ENCODE measurements at places on chromosomes 7 and 10.

DNA sequence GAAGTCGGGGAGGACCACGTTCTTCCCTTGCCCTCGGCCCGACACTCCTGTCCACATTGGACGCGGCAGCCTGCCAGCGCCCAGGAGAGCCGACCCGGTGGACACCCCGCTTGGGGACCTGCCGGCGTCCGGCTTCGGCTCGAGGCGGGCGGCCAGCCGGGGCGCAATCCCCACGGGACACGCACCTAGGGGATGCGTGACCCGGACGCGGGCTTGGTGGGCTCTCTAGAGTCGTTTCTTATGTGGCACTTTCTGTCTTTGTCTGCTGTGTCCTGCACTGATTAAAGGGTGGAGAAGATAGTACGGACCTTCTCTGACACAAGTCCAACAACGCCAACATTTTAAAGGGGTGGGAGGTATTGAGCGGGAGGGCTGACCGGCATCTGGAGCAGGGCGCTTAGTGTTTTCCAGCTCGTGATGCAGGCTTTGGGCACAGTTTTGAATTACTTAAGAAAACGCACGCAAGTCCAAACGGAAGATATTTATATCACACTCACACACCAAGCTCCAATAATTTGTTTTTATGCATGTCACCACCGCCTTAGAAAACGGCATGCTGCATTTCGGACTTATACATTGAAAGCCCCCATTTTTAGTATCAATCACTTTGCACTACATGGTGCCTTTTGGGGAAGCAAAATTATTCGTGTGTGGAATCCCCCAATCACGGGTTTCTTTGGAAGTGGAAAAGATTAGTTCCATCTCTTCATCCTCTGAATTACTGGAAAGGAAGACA is 3.9 kb upstream of the SPAG6 start:
- no peak for DNase-seq

- no peak for DNase-seq
These were observed 283.7 kb downstream of the MALRD1 start for GRCh38 chr10:19332304-19332703.

DNA sequence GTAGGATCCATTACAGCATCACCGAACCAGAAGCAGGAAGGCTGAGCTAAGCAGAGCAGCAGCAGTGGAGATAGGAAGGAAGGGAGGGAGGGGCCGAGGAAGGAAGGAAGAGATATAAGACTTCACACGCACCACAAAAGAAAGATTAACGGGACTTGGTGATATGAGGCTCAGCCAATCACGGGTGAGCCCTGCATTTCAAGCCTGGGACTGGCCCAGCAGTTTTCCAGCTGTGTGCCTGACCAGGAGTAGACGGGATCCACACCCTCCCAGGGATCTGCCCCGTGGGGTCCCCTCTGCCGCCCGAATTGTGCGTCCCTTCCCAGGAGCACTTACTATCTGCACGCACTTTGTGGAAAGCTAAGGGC is 16.2 kb downstream of the ATG9B start:
- DNase-seq: no peak

DNA sequence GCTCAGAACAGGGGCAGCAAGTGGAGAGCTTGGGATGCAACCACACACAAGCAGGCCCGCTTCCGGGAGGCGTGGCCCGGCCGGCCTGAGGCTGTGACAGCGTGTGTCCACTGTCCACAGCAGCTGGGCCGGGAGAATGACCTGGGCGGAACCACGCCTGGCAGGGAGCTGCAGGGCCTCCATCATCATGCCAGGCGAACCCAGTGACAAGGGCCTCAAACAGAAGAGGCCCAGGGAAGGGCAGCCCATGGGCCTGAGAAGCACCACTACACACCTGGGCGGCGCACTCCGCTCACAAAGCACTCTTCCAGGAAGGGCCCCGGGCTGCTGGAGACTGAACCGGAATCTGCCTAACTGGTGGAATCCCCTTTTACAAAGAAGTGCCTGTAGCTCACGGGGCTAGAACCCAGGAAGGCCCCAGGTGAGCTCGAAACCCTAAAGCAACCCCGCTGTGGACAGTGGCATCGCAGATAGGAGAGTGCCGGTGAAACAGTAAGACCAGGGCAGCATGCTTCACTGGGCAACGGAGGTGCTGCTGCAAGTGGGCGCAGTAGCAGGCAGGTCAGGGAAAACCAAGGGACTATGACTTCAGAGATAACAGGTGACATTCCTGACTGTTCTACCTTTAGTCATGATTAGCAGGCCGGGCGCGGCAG is 66.0 kb downstream of the MAD1L1 start:
- no peak for DNase-seq
